Amniotic epithelial cell (primary cell): ENCODE measurements at places on chromosomes 16 and 17.

GRCh38 chr16:78673884-78674283, 574.4 kb downstream of the WWOX start:
- DNase-seq: no peak

GRCh38 chr16:84278968-84279367, 15.7 kb upstream of the WFDC1 start:
- DNase-seq: no peak

DNA sequence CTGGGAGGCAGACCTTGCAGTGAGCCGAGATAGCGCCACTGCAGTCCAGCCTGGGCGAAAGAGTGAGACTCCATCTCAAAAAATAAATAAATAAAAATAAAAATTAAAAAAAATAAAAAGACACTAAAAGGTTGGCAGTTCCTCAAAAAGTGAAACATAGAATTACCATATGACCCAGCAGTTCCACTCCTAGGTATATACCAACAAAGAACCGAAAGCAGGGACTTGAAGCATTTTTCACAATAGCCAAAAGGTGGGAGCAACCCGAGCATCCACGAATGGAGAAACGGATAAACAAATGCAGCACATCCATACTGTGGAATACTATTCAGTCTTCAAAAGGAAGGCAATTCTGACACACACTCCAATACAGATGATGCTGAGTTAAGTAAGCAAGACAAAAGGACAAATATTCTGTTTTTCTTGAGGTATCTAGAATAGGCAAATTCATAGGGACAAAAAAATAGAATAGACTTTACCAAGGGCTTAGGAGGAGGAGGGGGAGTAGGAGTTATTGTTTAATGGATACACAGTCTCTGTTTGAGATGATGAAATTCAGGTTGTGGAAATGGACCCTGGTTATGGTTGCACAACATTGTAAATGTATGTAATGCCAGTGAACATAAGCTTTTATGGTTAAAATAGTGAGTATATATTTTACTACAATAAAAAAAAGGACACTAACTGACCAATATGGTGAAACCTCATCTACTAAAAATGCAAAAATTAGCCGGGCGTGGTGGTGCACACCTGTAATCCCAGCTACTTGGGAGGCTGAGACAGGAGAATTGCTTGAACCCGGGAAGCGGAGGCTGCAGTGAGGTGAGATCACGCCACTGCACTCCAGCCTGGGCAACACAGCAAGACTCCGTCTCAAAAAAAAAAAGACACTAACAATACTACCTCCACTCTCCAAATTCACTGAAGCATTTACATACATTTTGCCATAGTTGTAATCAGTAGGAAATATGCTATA, 27.0 kb upstream of the SLC35B1 start:
- no peak for DNase-seq

DNA sequence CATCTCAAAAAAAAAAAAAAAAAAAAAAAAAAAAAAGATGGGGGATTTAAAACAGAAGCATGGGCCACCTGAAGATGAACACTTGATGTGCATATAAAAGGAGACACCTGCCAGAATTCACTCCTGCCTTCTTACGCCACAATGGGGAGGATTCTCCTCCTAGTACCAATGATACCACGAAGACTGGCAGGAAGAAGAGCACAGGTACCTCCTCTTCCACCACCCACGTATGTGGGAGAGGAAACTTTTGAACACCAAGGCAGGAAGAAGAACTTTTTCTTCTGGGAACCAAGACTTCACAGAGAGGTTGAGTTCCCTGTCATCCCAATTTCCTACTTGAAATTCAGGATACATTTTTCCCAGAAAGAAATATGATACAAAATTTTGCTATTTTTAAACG, 2.7 kb upstream of the MAP2K6 start:
- no peak for DNase-seq

- DNase-seq: no peak
Measured at GRCh38 chr17:66481271-66481670, 178.9 kb downstream of the PRKCA start.

- peak; percentile 16 for DNase-seq
Measured at GRCh38 chr17:32529604-32530003, 42.8 kb downstream of the CDK5R1 start.

DNA sequence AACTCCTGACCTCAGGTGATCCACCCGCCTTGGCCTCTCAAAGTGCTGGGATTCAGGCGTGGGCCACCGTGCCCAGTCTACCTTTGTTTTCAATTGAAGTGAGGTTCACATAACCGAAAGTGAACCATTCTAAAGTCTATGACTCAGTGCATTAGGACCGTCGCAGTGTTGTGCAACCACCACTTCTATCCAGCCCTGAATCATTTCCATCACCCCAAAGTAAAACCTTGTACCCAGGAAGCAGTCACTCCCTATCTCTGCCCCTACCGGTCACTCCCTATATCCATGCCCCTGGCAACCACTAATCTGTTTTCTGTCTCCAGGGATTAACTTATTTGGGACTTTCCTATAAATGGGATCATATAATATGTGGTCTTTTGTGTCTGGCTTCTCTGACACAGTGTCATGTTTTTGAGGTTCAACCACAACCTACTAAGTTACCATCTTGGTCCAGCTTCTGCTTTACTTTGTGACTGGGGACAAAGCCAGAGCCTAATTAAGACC, 28.3 kb upstream of the CDC42EP4 start:
- peak; percentile 96 for DNase-seq

DNA sequence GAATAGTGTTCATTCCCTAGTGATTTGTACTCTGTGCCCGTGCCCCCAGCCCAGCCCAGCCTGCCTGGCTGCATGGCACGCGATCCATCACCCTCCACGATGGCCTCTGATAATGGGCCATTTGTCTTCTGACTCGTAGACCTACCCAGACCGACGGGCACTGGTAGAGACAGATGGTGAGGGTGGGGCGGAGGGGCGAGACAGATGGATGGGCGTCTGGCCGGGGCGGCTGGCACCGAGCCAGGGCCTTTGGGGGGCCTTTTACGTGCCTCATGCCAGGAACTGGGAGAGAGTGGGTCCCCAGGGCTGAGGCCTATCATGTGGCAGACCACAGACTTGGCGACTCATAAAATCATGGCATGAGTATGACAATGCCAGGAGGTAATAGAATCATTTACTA, 25.4 kb downstream of the CRHR1 start:
- DNase-seq: no peak

GRCh38 chr17:72852277-72852938, 240.1 kb downstream of the SLC39A11 start:
- DNase-seq: no peak

DNA sequence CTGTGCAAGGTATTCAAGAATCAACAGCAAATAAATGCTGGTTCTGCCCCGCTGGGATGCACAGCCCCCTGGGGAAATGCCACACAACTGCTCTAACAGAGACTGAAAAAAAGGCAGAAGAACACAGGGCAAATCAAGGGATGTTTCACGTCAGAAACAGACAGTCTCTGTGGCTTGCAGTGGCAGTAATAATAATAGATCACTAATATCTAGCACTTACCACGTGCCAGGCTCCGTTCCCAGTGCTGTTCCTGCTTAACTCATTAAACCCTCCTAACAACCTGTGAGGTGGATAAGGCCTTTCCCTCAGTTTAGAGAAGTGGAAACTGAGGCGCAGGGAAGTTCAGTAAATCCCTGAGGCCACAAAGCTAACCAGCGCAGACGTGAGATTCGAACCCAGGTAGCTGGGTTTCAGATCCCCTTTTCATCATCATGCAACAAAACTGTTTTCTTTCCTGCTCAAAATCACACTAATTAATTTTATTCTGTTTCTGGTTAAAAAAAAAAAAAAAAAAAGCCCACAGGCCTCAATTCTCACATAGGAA, 36.7 kb downstream of the ARHGAP17 start:
- no peak for DNase-seq

DNA sequence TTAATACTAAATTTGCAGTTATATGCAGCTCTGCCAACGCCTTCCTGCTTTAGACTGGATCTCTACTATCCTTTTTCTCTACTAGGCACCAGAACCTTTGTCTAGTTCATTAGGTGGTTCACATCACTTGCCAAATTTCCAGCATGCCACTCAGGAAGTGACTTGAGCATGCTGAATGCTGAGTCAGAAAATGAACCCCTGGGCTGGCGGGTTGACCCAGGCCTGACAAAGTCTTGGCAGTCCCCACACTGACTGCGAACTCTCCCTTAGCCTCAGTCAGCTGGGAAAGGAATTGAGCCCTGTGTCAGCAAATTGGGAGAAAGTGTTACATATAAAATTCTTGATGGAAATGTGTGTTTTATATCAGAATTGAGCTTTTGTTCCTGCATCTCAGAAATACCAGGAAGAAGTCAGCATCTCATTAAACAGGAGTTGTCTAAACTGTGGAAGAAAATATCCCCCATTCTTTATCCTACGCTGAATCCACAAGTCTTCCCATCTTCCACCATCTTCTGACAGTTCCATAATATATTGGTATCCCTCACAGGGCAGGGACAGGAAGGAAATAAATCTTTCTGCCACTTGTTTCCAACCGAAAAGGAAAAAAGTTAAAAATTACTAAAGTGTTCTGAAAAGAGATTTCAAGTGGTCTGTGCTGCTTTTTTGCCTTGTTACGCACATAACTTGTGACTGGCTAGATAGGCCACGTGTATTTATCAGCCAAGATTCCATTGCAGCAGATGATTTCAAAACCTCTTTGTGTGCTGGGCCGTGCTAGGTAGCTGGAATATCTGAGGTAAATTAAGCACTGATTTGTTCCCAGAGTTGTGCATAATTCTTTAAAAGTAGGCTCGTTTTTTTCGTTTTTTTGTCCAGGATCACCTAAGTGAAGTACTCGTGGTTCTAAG, 16.7 kb upstream of the SLC12A3 start:
- DNase-seq: peak; percentile 92

GRCh38 chr17:78146881-78147280, 696 bp downstream of the C17orf99 start:
- no peak for DNase-seq

DNA sequence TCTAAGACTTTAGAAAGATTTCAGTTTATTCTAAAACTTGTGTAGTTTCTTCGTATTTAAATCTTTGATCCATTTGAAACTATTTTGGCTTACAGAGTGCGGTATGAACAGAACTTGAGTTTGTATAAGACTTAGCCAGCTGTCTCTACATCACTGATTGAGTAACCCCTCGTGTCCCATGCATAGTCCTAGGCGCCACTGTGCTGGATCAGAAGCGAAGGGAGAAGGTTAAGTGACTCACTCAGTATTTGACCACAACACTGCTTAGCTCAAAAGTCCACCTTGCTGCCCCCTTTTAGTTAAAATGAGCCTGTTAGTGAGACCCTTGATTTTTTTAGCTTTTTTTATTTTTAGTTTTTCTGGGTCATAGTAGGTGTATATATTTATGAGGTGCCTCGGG, 28.4 kb downstream of the CD300LB start:
- no peak for DNase-seq

- DNase-seq: peak; percentile 73
Measured at GRCh38 chr16:15874745-15875314, 13.6 kb downstream of the CEP20 start.

- DNase-seq: no peak
Measured at GRCh38 chr17:4862720-4863119, 29.6 kb downstream of the MINK1 start.

DNA sequence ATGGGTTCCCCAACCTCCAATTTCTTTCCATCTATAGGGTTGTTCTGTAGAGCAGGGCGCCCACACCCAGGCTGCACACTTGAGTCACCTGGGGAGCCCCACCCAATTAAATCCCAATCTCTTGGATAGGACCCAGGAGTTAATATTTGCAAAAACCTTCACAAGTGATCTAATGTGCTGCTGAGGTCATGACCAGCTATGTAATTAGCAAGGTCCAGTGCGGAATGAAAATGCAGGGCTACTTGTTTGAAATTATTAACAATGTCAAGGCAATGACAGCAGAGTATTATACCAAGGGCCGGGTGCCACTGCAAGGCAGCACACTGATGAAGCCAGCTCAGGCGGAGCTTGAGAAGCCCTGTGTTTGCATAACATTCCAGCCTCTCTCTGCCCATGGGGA, 302.7 kb downstream of the MAF start:
- DNase-seq: no peak

DNA sequence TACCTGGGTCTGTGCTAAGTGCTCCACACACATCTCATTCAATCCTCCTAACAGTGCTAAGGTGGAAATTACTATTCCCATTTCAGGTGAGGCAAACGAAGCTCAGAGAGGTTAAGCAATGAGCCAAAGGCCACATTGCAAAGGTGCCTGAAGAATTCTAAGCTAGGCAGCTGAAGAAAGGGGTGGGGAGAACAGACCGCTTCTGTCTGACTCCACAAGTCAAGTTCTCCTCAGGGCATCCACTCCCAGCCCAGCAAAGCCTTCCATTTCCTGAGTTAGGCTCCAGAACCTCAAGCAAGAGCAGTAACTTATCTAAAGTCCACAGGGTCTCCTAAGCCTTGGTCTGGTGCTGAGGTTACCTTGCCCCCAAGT, 27.0 kb upstream of the MRPS23 start:
- DNase-seq: no peak

- no peak for DNase-seq
Measured at GRCh38 chr16:61042737-61043136, 993.5 kb downstream of the CDH8 start.

DNA sequence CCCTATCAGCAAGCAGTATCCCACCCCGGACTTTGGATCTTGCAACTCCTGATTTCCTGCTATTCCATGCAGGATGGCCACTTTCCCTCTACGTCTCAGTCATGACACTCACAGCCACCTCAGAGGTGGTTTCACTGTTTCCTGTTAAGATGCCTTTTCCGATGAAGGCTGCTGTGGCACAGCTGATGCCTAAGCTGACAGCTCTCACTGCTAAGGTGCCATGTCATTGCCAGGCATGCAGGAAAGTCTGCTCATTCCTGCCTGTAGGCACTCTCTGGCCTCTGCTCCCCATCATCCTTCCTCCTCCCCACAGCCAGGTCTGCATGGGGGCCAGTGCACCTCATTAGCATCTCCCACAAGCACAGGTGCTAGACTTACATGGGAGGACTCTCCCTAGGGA, 173.0 kb downstream of the CBLN1 start:
- DNase-seq: no peak

GRCh38 chr17:42457107-42457792, 1.4 kb upstream of the ATP6V0A1 start:
- DNase-seq: peak; percentile 10

GRCh38 chr16:50266337-50267091, at the start of gene ADCY7:
Gene ADCY7, plus strand, starts transcription at chr16:50266551. Its CDS starts 21,629 bp downstream, at chr16:50288180.
- peak; percentile 77 for DNase-seq

GRCh38 chr17:73575470-73576221, 68.6 kb downstream of the SDK2 start:
- no peak for DNase-seq

DNA sequence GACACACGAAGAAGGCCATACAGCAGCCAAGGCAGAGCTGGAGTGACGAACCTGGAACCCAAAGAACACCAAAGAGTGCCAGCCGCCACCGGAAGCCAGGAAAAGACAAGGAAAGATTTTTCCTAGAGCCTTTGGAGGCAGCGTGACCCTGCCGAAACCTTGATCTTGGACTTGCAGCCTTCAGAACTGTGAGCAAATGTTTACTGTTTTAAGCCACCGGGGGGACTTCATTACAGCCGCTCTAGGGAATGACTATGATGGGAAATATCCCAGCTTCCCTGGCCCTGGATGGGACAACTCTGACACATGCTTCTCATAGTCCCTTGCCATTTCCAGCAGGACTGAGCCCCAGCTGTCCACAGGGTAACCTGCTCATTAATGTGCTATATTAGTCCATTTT, 270.6 kb downstream of the HAPSTR1 start:
- no peak for DNase-seq
